Astrocyte (in vitro differentiated cells and primary cell): ENCODE measurements at places on chromosomes 16 and 17. TPM values are rescaled to one million over a fixed set of nuclear protein-coding genes. Genes with fewer than 3 reads are reported as not detected.

Gene HOXB1
- total RNA-seq = not detected in 2 replicates

Gene EVPLL
- total RNA-seq = not detected in 2 replicates

Gene PYY
- total RNA-seq = not detected in 2 replicates

Gene ESRP2
- 2.5 and 5.1 TPM in 2 replicates for total RNA-seq

Gene KRTAP16-1
- total RNA-seq = not detected in 2 replicates

Gene OMG
- total RNA-seq = not detected in 2 replicates

Gene FNDC8
- total RNA-seq = not detected in 2 replicates

DNA sequence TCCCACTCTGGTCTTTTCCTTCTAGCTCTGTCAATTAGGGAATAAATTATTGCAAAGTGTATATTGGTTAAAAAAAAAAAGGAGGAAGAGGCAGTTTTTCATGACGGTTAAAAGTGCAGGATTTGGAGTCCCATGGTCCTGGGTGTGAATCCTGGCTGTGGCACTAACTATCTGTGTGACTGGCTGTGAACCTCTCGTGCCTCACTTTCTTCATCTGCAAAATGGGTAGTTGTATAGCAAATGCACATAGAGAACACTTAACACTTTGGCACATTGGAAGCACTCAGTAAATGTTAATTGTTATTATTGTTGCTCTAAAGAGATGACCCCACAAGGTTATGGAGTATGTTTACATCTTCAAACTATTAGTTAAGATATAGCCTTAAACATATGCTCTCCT lies 10.5 kb upstream of the KRT23 start:
- no peak overlapping the region for H3K27ac ChIP-seq
- H3K4me3 ChIP-seq = no peak overlapping the region
- DNase-seq = no peak
- H3K36me3 ChIP-seq = no peaks in the 10 kb centered on the region
- no peaks in the 10 kb centered on the region for H3K27me3 ChIP-seq

GRCh38 chr16:31215287-31216162 lies 1.4 kb downstream of the PYDC1 start:
- peak overlapping the region; percentile 51 for H3K4me3 ChIP-seq
- H3K36me3 ChIP-seq = no peaks in the 10 kb centered on the region
- H3K4me1 ChIP-seq = peaks cover 12% of the 10 kb centered on the region
- no peak overlapping the region for H3K27ac ChIP-seq
- H3K27me3 ChIP-seq = peaks cover 39% of the 10 kb centered on the region
- peak; percentile 56 for DNase-seq

DNA sequence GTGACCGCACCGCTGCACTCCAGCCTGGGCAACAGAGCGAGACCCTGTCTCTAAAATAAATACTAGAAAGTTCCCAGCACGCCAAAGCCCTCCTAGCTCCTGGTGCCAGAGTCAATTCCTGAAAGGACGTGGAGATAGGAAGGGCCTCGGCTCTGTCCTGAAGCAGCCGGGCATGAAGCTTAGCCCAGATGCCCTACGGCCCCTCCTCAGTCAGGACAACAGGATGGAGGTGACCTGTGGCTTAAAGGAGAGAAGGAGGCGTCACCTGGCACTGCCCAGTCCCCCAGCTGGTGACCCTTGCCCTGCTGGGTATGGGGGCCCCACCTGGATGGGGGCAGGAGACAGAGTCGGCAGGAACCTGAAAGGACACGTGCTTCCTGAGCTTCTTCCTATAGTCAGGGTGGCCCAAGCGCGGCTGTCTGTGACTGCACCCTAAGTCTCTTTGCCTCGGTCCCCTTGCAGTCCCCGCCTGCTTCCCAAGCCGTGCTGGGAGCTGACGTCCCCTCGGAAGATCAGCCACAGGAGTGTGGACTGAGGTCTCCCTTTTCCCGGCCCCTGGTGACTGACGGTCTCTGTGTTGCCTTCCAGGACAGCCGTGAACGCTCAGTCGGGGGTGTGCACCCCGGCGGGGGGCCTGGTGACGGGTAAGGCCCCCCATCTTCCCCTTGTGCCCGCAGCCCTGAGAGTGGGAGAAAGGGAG lies 14.9 kb upstream of the RNF213 start:
- H3K36me3 ChIP-seq = no peaks in the 10 kb centered on the region
- H3K27me3 ChIP-seq = no peaks in the 10 kb centered on the region
- no peak overlapping the region for H3K4me3 ChIP-seq
- no peaks in the 10 kb centered on the region for H3K4me1 ChIP-seq
- no peak overlapping the region for H3K27ac ChIP-seq

DNA sequence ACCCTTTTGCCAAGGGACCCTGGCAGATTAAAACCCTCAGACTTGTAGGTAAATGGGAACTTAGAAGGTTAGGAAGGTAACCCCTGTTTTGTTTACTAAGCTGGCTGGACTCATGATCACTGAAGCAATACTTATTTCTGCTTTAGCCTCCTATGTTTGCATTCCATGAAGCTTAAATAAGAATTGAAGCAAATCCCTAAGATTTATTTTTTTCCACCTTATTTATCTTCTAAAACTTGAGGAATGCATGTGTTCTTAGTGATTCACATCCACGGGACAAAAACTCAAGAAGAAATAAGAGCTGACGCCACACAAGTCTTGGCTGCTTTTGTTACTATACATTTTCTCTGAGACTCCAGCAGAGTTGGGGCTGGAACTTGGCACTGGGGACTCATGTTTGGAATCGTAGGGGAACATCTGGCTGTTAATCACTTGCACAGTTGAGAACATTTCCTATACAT lies 35.5 kb downstream of the CLUAP1 start:
- peak overlapping the region; percentile 50 for H3K27ac ChIP-seq
- H3K36me3 ChIP-seq = peaks cover 13% of the 10 kb centered on the region
- H3K4me3 ChIP-seq = no peak overlapping the region
- peaks cover 6% of the 10 kb centered on the region for H3K4me1 ChIP-seq
- DNase-seq = peak; percentile 57

- H3K36me3 ChIP-seq = no peaks in the 10 kb centered on the region
- H3K4me1 ChIP-seq = peaks cover 8% of the 10 kb centered on the region
- H3K27me3 ChIP-seq = peaks cover 13% of the 10 kb centered on the region
- H3K27ac ChIP-seq = no peak overlapping the region
- H3K4me3 ChIP-seq = no peak overlapping the region
Observed at GRCh38 chr16:54281535-54282201, 4.9 kb downstream of the IRX3 start.

DNA sequence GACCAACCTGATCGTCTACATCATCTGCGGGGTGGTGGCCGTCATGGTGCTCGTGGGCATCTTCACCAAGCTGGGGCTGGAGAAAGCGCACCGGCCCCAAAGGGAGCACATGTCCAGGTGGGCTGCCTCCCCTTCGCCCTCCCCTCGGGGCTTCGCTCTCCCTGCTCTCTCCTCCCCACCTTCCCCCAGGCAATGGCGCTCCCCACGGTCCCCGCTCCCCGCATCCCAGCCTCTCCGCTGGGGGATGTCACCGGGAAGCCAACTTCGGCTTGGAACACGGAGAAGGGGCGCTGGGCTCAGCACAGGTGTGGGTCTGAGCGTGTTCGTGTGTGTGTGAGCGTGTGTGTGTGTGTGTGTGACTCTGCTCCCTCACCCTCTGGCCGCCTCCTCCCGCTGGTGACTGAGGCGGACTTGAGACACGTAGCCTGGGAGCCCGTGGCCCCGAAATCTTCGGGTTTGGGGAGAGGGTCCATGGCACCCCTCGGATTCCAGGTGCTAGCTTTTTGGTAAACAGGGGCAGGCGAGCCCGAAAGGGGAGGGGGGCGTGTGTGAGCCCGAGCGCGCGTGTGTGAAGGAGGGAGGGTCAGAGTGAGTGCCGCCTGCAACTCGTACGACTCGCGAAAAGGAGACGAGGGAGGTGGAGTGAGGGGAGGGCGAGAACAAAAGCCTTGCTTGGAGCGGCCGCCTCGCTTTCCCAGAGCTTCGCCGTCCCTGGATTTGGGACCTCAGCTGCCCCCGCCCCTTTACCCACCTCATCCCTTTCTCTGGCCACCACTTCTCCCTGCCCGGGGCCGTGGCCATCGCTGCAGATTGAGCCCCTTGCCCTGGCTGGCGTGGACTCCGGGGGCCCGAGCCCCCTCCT lies 1.3 kb downstream of the SHISA9 start:
- no peaks in the 10 kb centered on the region for H3K36me3 ChIP-seq
- H3K4me1 ChIP-seq = peaks cover 4% of the 10 kb centered on the region
- DNase-seq = no peak
- H3K27me3 ChIP-seq = peaks cover 52% of the 10 kb centered on the region
- peak overlapping the region; percentile 23 for H3K4me3 ChIP-seq

- H3K36me3 ChIP-seq = peaks cover under 1% of the 10 kb centered on the region
- no peak for DNase-seq
- H3K27me3 ChIP-seq = no peaks in the 10 kb centered on the region
Observed at GRCh38 chr16:89106533-89107202, 13.0 kb downstream of the ACSF3 start.

GRCh38 chr16:57764006-57764340 lies 28.4 kb downstream of the KATNB1 start:
- no peaks in the 10 kb centered on the region for H3K27me3 ChIP-seq
- no peak for DNase-seq
- H3K27ac ChIP-seq = no peak overlapping the region
- peaks cover 17% of the 10 kb centered on the region for H3K36me3 ChIP-seq

DNA sequence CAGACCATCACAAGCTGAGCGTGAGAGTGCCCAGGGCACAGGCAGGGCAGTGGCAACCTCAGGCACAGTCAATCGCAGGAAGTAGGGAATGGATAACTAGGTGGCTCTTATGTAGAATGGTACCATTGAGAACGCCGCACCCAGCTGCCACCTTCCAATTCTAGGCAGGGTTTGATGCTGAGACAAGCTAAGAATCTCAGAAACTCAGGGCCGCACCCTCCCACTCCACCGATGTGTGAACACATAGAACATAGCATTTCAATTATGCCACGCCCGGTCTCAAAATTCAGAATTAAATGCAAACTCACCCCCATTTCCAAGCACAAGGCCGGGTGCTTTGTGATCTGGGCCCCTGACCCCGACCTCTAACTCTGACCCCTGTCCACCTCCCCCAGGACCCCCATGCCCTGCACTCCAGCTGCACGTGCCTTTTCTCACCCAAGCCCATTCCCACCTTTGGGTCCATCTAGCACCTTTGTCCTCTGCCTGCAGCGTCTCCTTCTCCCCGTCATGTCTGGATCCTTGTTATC lies 178.4 kb downstream of the C16orf95 start:
- H3K27ac ChIP-seq = no peak overlapping the region
- no peaks in the 10 kb centered on the region for H3K27me3 ChIP-seq
- H3K4me3 ChIP-seq = no peak overlapping the region
- peaks cover under 1% of the 10 kb centered on the region for H3K4me1 ChIP-seq
- DNase-seq = no peak

DNA sequence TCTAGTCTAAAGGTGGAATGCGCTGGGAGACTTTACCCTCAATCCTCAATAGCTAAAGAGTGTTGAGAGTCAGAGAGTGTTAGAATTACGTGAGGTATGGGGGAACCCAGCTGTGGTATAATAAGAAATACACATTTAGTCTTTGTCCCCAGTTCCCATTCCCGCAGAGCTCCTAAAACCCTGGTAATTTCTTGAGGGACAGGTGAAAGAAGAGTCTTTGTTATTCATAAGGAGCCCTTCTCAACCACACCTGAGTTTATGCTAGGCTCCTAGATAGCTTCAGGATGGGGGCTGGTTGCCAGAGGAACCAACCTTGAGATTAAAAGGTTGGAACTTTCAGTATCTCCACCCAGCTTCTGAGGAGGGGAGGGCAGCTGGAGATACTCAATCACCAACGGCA lies 5.8 kb downstream of the ZNF18 start:
- no peaks in the 10 kb centered on the region for H3K4me1 ChIP-seq
- H3K36me3 ChIP-seq = peaks cover 6% of the 10 kb centered on the region
- no peak for DNase-seq
- H3K4me3 ChIP-seq = no peak overlapping the region
- H3K27me3 ChIP-seq = no peaks in the 10 kb centered on the region

DNA sequence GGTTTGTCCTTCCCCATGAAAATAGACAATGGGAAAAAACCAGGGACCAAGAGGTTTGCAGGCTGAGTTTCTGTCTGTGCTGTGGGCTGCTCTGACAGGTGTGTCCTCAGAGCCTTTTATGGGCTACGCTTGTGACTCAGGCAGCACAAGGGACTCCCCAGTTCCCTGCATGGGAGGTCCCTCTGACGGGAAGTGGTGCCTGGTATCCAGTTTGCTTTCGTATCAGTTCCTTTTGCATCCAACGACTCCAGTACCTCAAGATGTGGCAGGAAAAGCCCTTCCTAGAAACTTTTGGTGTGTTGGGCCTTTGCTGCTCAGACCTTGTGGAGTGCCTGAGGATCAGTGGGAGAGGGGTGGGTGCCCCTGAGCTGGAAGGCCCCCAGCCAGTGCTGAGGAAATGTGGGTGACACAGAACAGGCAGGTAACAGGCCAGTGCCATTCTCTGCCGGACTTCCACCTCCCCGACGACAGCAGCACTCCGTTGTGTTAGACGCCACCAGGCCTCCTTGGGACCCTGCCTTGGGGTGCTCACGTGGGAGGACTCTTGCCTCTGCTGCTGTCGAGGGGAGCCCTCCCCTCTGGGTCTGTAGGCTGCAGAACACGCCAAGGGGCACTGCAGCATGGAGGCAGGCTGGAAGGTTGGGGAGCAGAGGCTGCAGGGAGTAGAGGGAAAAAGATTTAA lies 38.4 kb upstream of the IRF8 start:
- DNase-seq = no peak
- no peaks in the 10 kb centered on the region for H3K4me1 ChIP-seq
- peaks cover 3% of the 10 kb centered on the region for H3K27me3 ChIP-seq
- no peak overlapping the region for H3K4me3 ChIP-seq

GRCh38 chr17:1847191-1847590 lies 17.4 kb downstream of the RPA1 start:
- no peak overlapping the region for H3K27ac ChIP-seq
- H3K27me3 ChIP-seq = no peaks in the 10 kb centered on the region
- H3K36me3 ChIP-seq = peaks cover 11% of the 10 kb centered on the region
- no peaks in the 10 kb centered on the region for H3K4me1 ChIP-seq
- no peak overlapping the region for H3K4me3 ChIP-seq

DNA sequence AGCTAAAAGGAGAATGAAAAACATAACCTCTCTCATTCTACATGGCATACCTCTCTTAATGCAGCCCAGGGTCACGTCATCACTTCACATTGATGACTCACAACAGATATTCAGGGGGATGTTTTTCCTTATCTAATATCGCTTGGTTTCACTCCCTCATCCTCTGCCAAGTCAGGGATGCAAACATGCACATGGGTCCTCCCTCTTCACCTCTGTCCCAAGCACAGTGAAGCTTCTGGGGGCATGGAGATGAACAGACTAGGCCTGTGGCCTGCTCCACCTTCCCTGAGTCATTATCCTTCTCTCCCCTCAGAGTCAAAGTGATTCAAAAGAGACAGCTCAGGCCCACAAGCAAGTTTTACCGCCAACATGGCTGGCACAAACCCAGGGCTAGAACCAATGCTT lies 2.3 kb upstream of the MT2A start:
- peak overlapping the region; percentile 92 for H3K27ac ChIP-seq
- no peak overlapping the region for H3K4me3 ChIP-seq
- peak; percentile 77 for DNase-seq
